ENCODE measurements at places on chromosomes 4 and X.

- DNase-seq: no peak
Observed at GRCh38 chr4:186666252-186666651, 57.4 kb downstream of the FAT1 start.

GRCh38 chr4:100895556-100896197 is 377.9 kb upstream of the EMCN start:
- peak; percentile 46 for DNase-seq

DNA sequence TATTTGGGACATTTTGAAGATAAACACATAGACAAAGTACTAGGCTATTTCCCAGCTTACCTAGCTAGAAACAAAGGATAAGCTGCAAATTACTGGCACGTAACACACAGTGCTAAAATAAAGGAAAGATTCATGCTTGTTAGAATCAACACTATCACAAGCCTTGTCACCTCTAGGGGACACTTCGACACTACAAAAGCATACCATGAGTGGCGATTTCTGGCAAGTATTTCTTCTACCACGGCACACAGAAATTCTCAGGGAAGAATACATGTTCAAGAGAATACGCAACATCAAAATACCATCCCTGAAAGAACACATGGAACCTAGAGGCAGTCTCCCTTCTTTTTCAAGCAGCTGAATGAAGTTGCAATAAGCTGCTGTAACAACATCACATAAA is 5.1 kb downstream of the MECP2 start:
- DNase-seq: no peak

DNA sequence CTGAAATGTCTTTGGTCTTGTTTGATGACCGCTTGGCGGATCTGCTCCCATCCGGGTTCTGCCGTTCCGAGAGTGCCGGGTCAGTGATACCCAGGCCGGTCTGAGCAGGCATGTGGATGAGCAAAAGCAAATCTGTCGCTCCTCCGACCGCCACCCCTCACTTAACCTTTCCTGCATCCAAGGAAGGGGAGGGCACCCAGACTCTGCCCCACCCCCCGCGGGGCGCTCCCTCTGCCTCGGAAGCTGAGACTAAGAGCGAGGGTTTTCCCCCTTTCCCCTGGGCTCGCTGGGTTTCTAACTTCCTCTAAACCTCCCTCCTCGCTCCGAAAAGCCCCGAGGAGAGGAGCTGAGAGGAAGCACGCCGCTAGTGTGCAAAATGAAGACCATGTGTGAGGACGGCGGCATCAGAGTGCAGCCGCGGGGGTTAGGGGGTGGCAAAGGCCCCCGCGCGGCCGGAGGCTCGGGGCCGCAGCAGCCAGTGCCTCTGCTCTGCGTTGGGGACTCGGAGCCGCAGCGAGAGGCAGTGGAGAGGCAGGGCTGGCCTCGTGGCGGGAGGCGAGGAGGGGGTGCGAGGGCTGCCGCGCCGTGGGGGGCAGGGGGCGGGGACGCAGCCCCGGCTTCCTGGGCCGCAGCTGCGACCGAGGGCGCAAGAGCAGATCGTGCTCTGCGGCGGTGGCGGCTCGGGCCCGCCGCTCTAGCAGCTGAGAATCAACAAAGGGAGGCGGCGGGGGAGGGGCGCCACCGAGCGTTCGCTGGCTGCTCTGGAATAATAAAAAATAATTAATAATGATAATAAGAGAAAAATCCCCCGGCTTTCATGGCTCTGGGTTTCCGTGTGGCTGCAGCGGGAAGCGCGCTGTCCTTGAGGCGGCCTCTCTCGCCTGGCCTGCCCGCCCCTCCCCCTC is 55.8 kb upstream of the BCOR start:
- peak; percentile 38 for DNase-seq

DNA sequence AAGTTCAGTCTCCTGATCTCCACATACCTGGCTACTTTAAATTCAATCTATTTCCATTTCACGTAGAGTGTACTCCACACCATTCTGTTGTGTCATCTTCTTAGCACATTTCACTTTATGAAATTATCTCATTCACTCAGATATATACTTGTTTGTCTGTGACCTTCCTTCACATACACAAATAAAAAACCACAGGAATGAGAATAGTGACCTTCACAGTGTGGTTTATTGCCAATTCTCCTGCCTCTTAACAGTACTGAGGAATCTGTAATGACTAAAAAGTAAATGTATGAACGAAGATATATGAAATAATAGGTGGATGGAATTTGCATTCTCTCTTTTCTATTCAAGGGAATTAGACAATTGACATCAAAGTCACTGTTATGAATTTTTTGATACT is 183.9 kb upstream of the PCDH7 start:
- DNase-seq: no peak

DNA sequence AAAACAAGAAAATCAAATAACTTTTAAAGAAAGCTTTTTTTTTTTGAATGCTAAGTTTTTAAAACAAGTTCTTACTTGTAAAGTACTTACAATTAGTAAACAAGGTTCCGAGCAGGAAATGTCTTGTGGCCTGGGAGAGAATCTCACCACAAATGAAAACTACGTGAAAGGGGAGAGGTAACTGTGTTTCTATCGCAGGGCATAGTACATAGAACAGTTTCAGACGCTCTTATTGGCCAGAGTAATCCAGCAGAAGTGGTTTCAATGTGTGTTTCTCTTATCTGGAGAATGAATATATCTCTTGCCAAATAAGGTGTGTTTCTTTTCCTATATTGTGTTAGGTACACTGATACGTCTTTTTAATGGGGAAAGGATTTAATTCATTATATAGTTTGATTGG is at the start of gene PLAC8:
TSS of gene PLAC8 (minus strand) at position 154 of the 400 bp plus-strand sequence. CDS start 6,808 bp downstream, outside the sequence.
- DNase-seq: no peak

- no peak for DNase-seq
Observed at GRCh38 chr4:104758574-104758973, 263.9 kb upstream of the CXXC4 start.

DNA sequence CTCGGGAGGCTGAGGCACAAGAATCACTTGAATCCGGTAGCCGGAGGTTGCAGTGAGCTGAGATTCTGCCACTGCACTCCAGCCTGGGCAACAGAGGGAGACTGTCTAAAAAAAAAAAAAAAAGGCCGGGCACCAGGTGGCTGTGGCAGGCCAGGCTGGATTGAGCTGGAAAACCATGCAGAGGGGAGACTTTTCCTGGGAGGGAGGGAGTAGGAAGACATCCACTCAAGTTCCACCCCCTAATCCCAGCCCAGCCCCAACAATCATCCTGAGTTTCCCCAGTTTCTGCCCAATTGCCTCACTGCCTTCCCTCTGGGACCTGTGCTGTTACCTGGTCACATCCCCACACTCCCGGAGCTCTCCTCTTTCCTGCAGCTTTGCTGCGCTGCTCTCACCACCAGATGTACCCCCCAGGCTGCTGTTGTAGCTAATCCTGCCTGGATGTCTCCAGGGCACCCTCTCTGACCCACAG is 9.0 kb upstream of the TSPYL2 start:
- DNase-seq: peak; percentile 8

- DNase-seq: no peak
Observed at GRCh38 chr4:184804621-184805020, 21.1 kb downstream of the ACSL1 start.

GRCh38 chr4:55396308-55397125 is 760 bp downstream of the TMEM165 start:
- DNase-seq: peak; percentile 30

DNA sequence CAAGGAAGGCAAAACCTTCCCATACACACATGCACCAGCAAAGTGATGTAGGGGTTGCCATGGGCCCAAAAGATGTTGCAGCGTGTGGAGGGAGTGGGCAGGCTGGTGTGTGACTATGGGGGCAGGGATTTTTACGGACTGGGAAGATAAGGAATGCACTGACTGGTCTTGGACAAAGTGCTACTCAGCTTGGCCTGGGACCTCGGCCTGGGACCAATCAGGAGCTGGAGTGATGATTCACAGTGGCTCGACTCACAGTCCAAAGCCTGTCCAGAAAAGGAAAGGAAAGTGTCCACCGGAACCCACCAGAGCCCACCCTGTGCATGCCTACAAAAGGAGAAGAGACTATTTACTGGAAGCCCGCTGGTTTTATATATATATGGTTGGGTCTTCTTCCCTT is 567.0 kb upstream of the GNPDA2 start:
- no peak for DNase-seq

GRCh38 chr4:82629238-82630000 is 67.6 kb upstream of the TMEM150C start:
- no peak for DNase-seq

DNA sequence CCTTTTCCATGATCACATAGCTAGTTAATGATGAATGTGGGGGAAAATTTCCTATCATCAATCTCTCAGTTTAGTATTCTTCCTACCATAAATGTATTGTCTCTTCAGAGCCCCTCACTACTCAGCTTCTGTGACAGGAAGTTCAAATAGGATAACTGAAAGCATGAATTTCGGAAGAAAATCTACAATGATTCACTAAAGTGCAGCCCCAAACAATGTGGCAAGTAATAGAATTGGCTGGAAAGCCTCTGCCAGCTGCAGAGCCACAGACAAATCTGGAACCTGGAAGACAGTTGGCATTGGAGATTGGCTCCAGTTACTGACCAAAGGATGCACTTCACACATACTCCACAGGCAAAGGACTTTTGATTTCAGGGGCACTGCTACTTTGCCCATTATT is 35.2 kb downstream of the EGF start:
- no peak for DNase-seq

DNA sequence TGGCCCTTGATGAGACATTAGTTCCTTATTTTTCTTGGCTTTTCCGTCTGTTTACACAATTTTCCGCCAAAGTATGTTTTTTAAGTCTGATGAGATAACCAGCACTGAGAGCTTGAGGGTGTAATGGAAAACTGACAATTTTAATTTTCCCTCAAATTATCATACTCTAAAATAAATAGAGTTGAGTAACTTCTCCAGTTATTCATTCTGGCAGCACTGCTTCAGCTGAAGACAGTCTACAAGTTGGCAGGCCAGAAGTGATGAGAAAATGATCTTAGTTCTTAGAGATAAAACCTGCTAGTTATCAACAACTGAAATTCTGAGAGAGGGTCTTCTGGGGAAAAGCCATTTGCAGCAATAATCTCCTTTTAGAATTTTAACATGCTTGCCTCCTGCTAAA is 241.6 kb upstream of the TET2 start:
- DNase-seq: no peak

DNA sequence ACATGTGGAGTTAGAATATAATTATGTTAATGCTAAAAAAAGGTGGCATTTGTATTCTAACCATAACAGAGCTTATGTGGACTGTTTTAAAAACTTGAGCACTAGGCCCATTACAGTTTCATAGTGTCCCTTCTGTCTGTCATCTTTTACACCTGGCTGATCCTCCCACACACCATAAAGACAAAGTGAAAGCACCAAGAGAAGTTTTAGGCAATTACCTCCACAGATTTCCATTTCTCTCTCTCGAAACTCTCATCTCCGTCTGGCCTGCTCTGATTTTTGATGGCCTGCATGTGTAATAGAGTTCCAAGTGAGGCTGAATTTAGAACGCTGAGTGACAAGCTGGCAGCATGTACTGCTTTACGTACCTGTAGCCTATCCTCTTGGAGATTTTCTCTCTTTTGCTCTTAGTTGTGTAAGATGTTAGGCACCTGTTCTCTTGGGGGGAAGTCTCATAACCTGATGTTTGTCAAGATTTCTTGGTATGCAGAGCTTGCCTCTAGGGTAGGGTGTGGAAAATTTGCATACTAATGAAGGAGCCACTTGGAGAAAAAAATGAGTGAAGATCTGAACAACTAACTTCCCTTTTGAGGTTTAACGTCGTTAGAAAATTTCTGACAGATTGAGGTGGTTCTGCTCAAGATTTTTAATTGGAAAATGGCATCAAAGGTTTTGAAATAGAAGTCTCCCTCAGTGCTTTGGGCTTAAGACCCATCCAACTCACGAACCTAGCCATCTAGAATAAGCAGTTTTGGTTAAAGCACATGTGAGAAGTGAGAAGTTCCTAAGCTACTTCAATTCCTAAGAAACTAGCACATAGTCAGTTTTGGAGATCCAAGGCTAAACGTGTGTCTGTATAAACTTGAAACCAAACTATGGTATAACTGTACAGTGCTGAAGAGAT is 57.6 kb upstream of the RAP1GDS1 start:
- DNase-seq: no peak

DNA sequence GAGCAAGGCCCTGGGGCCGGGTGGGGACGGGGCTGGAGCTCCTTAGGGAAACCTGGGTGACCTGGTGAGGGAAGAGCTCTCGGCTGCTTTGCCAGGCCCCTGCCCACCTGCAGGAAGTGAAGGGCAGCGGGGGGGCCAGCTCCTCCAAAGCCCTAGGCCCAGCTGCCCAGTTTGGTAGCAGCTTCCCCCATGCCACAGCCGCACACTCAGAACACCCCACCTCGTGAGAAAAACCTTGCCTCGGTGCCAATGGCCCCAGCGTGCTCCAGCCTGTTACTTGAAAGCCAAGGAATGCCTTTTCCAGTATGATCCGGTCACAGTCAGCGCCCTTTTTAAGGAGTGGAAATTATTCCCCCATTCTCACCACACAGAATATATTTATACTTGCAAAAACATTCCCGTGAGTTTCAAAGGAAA is 38.3 kb downstream of the ACOX3 start:
- DNase-seq: no peak

DNA sequence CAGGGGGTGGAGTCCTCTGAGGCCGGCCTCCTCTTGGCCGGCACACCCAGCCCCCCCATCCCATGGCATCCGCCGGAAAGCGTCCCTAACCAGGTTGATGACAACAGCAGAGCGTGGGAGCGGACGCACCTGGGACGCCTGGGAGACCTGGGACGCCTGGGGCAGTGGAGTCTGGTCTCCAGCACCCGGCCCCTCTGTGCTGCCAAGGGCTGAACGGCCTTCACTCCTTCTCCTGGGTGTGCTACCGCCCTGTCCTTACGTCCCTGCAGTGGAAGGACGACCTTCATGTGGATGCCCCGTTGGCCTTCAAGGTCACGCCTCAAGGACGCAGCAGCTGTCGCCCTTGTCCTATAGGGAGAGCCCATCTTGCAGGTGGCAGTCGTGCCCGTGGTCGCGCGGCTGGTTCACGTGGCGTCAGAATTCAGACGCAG is 26.9 kb downstream of the NKX1-1 start:
- DNase-seq: no peak

- DNase-seq: no peak
Observed at GRCh38 chr4:166259081-166259480, 386.0 kb downstream of the TLL1 start.
